ENCODE measurements at places on chromosomes 2 and 18.

GRCh38 chr18:68608851-68609490, 105.9 kb downstream of the TMX3 start:
- no peak overlapping the region for H3K4me3 ChIP-seq
- no peaks in the 10 kb centered on the region for H3K36me3 ChIP-seq
- no peak for DNase-seq
- H3K4me1 ChIP-seq, result peaks cover 33% of the 10 kb centered on the region
- H3K27me3 ChIP-seq, result no peaks in the 10 kb centered on the region
- H3K27ac ChIP-seq, result no peak overlapping the region

DNA sequence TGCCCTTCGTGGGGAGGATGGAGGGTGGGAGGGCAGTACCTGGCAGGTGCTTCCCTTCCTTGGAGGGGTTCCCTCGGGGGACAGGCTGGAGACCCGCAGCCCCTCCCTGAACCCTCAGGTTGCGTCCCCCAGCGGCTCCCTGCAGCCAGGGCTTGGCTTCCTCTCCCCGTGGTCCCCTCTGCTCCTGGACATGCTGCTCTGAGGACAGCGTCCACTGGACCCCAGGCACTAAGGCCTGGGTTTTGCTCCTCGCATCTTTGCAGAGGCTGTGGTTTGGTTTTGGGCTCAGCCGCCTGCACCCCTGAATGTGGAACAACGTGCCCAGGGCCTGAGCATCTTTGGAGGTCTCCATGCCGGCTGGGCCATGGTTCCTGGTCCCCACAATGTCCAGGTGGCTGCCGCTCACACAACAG, 133.5 kb downstream of the PTGR3 start:
- no peak for DNase-seq
- H3K36me3 ChIP-seq, result no peaks in the 10 kb centered on the region
- H3K27me3 ChIP-seq, result no peaks in the 10 kb centered on the region
- H3K27ac ChIP-seq, result no peak overlapping the region
- H3K4me3 ChIP-seq, result no peak overlapping the region
- H3K4me1 ChIP-seq, result no peaks in the 10 kb centered on the region

DNA sequence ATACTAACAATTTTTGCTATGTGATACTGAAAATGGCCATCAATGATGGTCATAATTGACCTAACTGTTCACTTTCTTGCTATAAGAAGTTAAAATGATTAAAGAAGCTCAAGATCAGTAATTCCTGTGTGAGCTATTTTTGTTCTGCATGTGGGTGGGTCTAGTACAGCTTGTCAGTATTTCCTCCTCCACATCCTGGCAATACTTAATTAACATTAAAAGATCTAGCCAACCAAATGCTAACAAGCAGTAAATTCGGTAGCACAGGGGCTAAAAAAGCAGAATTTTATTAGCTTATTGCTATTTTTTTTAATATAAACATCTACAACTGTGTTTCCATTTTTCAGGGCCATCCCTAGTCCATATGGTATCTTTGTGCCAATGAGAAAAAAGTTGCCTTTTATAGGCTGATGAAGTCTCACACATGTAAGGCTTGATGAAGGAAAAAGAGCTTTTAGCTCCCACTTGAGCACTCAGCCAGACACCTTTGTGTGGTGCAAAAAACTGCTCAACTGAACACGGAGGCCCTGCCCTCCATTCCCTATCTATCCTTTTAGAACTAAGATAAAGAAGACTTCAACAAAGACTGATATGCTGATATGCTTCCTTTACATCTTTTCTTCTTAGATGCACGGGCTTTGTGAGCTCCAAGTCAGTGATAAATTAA, 4.9 kb upstream of the PNO1 start:
- H3K27me3 ChIP-seq, result no peaks in the 10 kb centered on the region
- peaks cover 16% of the 10 kb centered on the region for H3K4me1 ChIP-seq
- H3K36me3 ChIP-seq, result no peaks in the 10 kb centered on the region
- no peak for DNase-seq

DNA sequence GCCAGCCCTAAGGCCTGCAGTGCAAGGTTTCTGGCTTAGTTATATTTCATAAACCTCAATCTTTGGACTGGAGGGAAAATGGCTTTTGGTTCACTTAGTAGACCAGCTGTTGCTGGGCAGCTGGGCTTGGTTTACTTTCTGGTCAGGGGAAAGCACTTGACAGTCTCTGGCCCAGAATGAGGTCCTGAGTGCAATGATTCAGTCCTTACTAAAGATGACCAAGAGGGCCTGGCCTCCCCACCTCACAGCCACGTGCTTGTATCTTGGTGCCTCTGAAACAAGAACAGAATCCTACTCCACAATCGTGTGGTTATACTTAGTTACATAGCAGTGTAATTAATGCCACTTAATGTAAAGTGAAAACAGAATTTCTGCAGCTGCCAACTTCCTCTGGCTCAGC, 325.5 kb upstream of the MEIS1 start:
- no peaks in the 10 kb centered on the region for H3K36me3 ChIP-seq
- H3K27me3 ChIP-seq, result no peaks in the 10 kb centered on the region
- H3K4me3 ChIP-seq, result no peak overlapping the region

DNA sequence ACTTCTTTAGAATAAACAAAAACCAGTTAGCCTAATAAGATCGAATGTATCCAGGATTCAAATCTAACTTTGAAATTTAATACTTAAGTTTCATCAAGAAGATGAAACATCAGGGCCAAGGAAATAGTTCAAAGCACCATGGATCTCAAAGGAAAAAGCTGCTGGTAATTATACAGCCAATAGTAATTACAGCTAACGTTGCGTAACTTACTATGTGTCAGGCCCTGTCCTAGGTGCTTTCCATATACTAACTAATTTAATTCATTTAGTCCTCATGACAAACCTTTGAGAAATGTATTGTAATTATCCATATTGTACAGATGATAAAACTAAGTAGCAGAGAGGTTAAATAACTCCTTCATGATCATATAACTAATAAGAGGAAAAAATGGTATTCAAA, 598.6 kb downstream of the NYAP2 start:
- H3K36me3 ChIP-seq, result no peaks in the 10 kb centered on the region

DNA sequence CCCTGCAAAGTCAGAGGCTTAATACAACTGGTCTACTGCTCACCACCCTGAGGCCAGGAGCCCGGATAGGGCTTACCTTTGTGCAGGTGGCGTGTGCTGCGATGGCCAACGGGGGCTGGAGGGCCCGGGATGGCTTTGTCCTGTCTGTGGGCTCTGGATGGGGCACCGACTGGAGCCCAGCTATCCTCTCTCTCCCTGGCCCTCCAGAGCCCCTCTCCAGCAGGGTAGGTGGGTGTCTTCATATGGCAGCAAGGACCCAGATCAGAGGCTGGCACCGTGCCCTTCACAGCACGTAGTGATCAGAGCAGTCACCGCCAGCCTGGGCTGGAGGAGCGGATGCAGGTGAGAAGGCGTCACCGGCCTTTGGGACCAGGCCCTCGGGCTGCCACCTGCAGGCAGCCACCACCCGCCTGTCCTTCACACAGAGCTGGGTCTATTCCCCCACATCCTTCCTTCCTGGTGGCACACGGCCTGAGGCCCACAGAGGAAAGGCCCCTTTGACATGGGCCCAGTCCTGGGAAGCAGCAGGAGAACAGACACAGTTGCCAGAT, 232.1 kb downstream of the EIPR1 start:
- no peaks in the 10 kb centered on the region for H3K36me3 ChIP-seq
- no peak overlapping the region for H3K27ac ChIP-seq
- no peak for DNase-seq
- no peak overlapping the region for H3K4me3 ChIP-seq
- H3K27me3 ChIP-seq, result no peaks in the 10 kb centered on the region
- H3K4me1 ChIP-seq, result no peaks in the 10 kb centered on the region

Data from thoracic aorta (tissue), 2 donors.